ENCODE measurements at places on chromosomes 2 and 18. TPM values are rescaled to one million over a fixed set of nuclear protein-coding genes. Genes with fewer than 3 reads are reported as not detected.

The AQP12A gene
- total RNA-seq = not detected

The VSNL1 gene
- total RNA-seq = 0.09 TPM

- no peak for DNase-seq
Observed at GRCh38 chr2:136209561-136210454, 91.9 kb upstream of the CXCR4 start.

DNA sequence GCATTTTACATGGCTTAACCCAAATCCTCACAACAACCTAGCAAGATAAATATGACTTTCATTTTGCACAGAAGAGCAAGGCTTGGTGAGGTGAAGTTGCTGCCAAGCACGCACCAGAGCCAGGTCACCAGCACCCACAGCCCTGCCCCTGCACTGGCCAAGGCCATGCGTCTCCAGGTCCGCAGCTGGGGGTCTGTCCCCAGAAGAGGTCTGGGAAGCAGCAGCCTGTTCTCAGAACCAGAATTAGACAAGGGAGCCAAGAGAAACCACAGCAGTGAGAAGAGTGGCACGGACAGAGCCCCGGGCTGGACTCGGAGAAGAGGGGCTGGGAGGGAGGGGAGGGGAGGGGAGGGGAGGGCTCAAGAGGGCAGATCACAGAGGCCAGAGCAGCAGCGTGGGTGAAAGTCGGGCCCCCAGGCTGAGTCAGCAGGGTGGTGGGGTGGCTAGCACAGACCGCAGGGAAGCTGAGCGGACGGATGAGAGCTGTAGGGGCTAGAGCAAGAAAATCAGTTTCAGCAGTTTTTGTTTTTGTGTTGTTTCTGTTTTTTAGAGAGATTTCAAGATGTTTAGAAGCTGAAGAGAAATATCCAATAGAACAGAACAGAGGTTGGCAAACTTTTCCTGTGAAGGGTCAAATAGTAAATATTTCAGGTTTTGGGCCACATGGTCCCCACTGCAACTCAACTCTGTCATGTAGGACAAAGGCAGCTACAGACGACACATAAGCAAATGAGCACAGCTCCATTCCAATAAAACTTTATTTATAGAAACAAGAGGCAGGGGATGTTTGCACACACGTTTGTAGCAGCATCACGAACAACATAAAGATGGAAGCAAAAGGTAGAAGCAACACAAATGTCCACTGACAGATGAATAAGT, 7.4 kb upstream of the MTERF4 start:
- DNase-seq = no peak

GRCh38 chr18:69956665-69957620, 9.3 kb upstream of the CD226 start:
- no peak for DNase-seq

- DNase-seq = peak; percentile 14
Observed at GRCh38 chr2:222169346-222169745, 129.5 kb downstream of the PAX3 start.

DNA sequence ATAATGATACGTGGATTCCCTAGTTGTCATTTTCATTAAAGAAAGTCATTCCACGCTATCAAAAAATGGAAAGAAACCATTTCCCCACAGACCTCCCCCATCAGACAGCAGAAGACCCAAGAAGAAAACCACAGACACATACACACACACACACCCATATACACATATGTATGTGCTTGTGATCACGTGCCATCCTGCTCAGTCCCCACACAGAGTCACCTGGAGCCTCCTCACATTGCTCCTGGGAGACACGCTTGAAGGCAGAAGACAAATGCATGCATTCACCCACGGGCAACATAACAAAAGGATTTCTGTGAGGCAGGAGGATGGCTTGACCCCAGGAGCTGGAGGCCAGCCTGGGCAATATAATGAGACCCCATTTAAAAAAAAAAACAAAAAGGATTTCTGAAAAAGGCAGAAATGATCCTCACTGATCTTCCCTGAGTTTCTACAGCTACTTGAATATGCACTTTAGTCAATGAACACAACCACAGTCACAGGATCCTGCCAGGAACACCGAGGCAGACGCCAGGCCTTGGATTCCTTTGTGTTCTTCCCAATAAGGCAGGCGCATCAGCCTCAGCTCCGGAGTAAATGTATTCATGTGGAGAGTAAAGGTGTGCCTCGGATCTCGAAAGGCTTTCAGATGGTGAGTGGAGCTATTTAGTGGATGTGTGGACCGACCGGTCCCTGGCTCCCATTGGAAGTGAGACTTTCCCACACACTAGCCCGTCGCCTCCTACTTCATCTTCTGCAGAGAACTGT, 21.0 kb downstream of the TGFBRAP1 start:
- DNase-seq = no peak

DNA sequence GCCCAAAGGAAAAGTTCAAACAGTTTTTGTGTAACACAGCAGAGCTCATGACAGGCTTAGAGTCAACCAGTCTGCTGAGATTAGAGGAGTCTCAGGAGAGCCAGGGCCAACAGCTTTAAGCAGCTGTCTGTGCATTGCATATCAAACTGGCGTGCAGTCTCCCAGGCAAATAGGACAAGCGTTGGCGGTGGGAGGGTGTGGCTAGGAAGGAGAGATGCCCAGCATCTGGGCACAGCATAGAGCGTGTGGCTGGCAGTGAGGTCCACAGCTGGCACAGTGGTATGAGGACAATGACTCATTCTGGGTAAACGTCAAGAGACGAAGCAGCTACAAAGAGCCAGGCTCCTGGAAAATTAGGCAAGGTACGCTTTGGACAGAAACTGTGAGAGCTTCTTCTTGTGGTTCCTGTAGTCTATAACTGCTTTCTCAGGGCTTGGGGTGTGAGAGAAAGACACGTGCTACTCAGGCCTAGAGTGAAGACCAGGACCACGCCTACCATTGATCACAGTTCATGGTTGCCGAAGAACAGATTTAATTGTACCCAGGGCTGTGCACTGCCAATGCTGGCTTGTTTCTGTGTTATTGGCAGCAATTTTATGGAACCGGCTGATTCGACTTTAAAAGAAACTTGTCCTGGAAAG, 14.8 kb downstream of the ZAP70 start:
- DNase-seq = peak; percentile 37

All from Daoy (cell line).